Activated naive CD8-positive, alpha-beta T cell treated with anti-CD3 and anti-CD28 coated beads, Interleukin-2, amount 50 U/mL, for 24 hours (primary cell): ENCODE measurements at places on chromosomes 5 and 9.

GRCh38 chr5:43051684-43052083 is 11.6 kb upstream of the ANXA2R start:
- no peak for DNase-seq

DNA sequence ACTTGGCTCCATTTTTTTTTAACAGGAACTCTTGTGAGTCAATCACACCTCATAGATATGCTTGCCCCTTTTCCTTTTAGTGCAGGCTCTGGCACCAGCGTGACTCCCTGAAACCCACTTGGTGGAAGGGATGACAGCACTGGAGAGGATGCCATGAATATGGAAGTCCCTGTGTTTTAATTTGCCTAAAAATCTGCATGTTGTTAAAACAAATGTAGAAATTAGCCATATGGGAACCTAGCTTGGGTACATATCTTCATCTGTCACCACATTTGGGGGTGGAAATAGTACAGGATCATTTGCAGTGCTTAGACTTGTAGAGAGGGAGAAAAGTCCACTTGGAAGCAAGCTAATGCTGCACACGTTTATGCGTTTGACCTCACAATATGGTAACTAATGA is 179.0 kb downstream of the EBF1 start:
- DNase-seq, result no peak

DNA sequence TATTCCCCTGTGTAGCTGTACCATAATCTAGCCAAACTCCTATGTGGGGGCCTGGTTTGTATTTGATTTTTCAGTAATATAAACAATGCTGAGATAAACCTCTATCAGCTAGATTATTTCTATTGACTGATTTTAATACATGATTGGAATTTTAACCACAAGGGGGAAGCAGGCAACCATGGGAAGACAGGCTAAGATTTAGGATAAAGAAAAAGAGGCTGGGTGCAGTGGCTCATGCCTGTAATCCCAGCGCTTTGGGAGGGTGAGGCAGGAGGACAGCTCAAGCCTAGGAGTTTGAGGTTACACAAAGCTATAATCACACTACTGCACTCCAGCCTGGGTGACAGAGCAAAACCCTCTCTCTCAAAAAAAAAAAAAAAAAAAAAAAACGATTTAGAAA is 18.1 kb upstream of the GPX3 start:
- no peak for DNase-seq

- DNase-seq, result no peak
These were observed 52.7 kb downstream of the ITGA1 start for GRCh38 chr5:52840277-52841050.
